ENCODE measurements at places on chromosomes 12 and 14.

DNA sequence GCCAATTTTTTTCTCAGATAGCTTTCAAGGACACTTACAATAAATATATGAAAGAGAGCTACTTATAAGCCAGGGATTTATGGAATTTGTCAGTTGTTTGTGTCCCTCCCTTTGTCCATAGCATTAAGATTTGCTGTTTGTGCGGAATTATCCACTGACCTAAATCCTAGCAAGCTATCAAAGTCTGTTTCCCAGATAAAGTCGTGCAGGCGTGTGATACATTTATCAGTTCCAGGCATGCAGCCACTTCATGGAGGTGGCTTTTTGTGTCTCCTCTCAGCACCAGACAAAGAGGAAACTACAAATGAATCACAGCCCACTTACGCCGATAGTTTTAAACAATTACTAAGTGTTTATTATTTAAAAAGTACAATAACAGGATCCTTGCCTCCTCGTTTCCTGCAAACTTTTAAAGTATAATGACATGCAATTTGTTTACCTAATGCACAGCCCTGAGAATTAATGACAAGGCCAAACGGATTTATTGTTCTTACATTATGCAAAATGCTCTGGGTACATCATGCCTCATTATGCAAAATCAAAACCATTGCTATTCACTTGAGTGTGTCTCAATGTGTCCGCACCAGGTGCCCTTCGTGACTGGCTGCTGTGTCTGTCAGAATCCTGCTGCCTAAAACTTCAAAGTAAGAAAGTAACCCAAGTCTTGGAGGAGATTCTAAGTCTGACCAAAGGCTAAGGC is 423.2 kb downstream of the GLT1D1 start:
- no peak for DNase-seq

- no peak for DNase-seq
Measured at GRCh38 chr12:91241756-91242155, 59.1 kb upstream of the DCN start.

DNA sequence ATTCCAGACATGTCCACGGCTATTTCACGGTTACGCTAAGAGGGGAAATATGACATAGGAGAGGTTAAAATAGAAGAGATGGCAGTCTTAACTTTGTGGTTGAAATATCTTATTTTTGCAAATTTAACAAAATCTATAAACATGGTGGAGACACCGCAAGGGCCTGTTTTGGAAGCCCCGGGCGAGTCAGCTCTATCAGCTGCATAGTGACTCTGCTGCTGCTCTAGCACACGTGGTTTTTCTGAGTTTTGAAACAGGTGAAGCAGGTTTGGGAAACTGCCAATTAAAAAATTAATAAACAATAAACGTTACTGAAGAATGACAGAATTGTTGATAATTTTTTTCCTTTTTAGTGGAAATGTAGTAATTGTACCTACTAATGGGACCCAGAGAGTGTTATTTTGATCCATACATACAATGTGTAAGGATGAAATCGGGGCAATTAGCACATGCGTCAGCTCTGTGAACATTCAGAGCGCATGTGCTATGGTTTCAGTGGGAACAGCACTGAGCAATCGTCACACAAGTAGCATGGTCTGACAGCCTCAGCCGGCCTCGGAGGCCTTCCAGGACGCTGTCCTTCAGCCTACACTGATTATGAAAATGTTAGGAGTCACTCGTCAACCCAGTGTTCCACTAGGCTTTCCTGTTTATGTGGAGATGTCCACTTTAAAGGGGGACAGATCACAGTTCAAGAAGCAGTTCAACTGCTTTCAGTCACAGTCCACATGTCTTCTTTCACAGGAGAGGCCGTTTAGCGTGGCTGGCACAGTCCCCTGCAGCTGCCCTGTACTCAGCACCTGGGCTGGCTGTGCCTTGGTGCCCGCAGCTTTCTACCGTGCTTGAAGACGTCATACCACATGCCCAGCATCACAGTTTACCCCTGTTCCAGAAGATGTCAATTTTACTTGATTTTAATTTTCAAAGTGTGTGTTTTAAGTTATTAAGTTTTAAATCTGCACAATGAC is 51.8 kb downstream of the MOK start:
- no peak for DNase-seq

- no peak for DNase-seq
Measured at GRCh38 chr12:16076970-16077522, 165.9 kb downstream of the DERA start.

GRCh38 chr12:52691076-52691840 is 11.1 kb upstream of the KRT1 start:
- peak; percentile 50 for DNase-seq

DNA sequence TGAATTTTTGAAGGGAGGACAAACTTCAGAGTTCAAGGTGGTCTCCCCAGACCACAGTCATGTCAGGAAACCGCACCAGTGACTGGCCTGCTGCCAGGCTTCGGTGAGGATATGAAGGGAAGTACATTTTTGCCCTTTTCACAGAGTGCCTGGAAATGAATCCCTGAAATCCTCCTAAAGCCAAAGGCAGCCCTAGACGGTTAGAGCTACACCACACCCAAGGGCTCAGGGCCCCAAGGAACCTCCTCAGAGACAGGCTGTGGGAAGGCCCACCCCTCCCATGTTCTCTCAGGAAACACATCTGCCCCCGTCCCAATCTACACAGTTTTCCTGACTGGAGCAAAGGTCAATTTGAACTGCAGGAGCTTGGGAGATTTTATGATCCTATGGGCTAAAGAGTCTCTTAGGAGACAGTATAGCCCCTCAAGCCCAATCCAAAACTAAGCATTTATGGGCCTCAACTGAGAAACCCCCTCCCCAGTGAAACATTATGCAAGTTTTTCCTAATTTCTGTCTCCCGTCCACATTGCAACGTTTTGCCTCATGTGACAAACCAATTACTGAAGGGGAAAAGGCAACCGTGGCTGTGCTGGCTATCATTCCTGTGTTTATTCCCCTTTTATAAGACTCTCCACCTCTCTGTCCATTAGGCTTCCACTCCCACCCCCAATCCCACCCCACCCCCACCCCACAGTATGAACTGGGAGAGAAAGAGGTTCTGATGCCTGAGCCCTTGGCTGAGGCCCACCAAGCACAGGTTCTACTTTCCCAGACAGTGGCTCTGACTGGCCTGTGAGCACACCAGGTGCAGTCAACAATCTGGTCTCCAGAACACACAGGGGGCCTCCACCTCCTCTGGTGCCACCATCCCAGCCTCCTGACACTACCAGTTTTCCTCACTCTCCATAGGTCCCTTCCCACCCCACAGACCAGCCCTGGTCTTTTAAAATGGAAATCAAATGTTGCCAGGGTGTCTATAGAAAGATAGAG is 9.6 kb upstream of the RNASE1 start:
- no peak for DNase-seq

- no peak for DNase-seq
Measured at GRCh38 chr14:51092965-51093364, 1.9 kb downstream of the TRIM9 start.

DNA sequence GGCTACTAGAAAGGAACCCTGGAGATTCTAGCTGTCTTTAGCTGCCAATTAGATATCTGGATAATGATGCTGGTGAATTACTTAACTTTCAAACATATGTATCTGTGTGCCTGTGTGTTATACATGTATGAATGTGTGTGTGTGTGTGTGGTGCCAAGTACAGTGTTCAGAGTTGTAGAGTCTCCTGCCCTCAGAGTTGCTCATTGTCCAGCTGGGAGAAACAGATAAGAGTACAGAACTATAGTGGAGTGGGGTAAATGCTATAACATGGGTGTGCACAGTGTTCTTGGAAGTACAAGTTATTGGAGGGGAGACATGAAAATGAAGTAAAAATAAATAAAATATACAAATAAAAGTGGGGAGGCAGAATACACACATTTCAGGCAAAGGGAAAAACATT is 23.6 kb upstream of the ADAM20 start:
- DNase-seq: no peak

- DNase-seq: no peak
Measured at GRCh38 chr12:117686911-117687377, 281.8 kb downstream of the KSR2 start.

GRCh38 chr12:107774349-107775029 is at the start of gene ASCL4:
TSS of gene ASCL4 (plus strand) at chr12:107774704. CDS start at chr12:107775219, 515 bp downstream.
- no peak for DNase-seq

DNA sequence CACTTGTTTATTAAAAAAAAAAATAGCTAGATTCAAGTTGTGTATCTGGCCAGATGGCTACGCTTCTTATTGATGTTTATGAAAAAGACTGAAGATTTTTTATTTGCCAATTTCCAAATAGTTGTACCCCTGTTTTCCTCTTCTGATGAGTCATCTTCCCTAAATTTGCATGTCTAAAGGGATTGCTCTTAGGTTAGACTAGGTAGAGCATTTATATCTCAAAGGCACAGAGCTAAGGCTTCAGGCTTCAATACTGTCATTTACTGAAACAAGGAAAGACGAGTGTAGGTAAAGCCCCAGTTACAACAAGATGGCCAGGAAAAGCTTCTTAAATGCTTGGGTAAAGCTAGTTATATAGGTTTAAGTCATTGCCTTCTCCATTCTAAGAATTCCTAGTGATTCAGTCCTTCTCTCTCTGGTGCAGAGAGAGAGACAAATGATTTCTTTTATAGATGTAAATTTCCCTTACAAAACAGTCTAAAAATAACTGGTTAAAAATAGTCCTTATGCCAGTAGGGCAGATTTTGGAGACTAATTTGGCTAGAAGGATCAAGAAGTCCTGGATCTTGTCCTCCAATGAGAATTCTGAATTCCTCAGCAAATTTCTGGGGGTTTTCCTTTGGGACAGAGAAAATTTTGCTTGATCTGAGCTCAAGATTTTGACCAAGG is 26.1 kb downstream of the LEMD3 start:
- DNase-seq: no peak

DNA sequence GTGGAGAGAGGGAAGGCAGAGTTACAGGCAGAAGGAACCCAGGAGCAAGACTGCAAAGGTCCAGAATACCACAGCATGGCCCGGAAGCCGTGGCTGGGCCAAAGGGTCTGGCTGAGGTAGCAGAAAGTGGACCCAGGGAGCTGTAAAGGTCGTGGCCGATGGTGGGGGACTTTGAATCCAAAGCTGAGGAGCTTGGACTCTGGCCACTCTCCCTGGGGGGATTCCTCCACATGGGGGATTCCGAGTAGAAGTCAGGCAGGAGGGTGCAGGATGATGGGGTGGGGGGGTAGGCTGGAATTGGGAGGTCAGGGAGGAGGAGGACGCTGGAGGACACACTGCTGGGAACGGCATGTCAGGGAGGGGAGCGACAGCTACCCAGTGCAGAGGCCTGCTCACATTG is 125.2 kb downstream of the GCH1 start:
- no peak for DNase-seq

GRCh38 chr12:62128175-62128975 is 131.8 kb upstream of the USP15 start:
- no peak for DNase-seq

- no peak for DNase-seq
Measured at GRCh38 chr14:59200195-59200594, 11.7 kb downstream of the DAAM1 start.

DNA sequence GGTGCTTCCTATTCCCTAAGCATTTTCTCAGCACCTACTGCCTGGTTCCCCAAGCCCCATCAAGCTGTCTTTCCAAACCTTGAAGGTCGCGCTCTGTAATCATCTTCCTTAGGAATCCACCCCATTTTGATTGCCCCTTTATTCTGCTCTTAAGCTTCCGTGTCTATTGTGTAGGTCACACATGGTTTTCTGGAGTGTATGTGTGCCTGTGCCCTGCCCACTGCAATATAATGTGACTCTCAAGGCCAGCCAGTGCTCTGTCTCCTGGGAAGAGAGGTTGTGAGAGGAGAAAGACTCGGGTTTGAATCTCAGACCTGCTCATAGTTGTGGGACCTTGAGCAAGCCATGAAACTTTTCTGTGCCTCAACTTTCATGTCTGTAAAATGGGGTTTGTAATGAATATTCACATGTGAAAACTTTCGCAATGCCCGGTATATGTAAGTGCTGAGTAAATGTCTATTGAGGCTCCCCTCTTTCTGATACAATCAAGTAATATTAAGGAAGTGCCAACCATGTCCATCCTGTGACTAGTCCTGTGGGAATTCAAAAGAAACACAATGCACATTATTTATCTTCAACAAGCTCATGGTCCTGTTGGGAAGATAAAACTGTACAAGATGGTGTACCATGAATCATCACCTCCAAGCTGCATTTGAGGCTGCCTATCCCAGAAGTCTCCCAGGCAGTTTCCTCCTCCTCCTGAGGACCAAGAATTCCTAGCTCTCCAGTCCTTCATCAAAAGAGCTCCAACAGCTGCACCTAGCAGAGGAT is 774 bp upstream of the KRT75 start:
- no peak for DNase-seq

- no peak for DNase-seq
Measured at GRCh38 chr12:104889735-104890134, 68.4 kb downstream of the SLC41A2 start.

- no peak for DNase-seq
Measured at GRCh38 chr12:94308612-94309011, 151.1 kb downstream of the CEP83 start.
